ENCODE measurements at places on chromosomes 7 and 10. TPM values are rescaled to one million over a fixed set of nuclear protein-coding genes. Genes with fewer than 3 reads are reported as not detected.

The FBXO24 gene
- total RNA-seq: 0.29 TPM

The PPP3CB gene
- 7.1 TPM for total RNA-seq

The FKBP14 gene
- total RNA-seq: 3.7 TPM

- no peak for DNase-seq
Observed at GRCh38 chr7:2619116-2619515, 12.7 kb upstream of the TTYH3 start.

DNA sequence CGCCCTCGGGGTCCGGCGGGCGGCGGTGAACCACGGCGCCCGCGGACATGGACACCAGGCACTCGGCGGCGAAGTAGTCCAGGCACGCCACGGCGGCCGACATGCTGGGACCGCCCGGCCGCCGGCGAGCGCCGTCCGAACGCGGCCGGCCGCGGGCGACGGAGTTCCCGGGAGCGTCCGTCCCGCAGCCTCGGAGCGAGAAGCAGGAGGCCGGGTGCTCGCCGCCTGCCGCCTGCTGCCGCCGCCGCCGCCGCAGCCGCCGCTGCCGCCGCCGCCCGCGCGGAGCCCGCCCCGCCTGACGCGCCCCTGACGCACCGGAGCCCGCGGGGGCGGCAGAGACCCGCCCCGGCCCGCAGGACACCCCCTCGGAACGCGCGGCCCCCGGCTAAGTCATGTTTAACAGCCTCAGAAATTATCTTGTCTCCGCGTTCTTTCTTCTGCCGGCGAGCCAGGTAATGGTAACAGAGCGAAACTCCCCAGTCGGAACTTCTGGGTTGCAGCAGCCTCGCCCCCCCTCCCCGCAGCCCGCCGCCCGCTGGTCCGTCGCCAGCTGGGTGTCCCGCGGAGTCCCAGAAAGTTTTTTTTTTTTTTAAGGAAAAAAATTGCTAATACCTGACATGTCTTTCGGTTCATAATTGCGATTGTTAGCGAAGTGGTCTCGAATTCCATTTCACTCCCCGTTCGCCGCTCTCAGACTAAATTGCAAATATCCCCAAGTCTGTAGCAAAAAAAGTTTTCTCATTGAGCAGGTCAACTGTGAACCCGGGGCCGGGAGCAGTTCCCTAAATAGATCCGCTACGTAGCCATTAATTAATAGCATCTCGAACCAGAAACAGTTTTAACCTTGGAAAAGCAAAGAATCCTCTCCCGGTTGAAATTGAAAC, at the start of gene KLF14:
Gene KLF14, minus strand, starts transcription at position 277 of the 884 bp plus-strand sequence. Its CDS starts 174 bp downstream, at position 103.
- peak; percentile 26 for DNase-seq

DNA sequence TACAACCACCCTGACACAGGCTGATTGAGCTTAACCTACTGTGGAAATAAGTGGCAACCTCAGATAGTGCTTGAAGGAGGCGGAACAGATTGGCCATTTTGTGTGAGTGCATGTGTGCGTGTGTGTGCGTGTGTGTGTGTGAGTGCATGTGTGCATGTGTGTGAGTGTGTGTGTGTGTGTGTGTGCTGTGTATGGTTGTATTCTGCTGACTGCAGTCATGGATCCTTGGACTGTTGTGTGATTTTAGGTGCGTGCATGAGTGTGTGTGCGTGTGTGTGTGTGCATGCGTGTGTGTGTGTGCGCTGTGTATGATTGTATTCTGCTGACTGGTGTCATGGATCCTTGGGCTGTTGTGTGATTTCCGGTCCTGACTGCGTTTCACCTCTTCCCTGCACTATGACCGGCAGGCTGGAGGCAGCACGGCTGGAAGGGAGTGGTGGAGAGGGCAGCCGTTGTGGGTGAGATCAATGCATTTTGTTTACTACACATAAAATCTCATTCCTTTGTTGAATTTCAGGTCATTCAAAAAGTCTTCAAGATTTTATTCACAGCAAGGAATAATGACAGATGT, 6.3 kb downstream of the IQCE start:
- peak; percentile 28 for DNase-seq

Measured in HT-29 (cell line).